ENCODE measurements at places on chromosomes 4 and X.

DNA sequence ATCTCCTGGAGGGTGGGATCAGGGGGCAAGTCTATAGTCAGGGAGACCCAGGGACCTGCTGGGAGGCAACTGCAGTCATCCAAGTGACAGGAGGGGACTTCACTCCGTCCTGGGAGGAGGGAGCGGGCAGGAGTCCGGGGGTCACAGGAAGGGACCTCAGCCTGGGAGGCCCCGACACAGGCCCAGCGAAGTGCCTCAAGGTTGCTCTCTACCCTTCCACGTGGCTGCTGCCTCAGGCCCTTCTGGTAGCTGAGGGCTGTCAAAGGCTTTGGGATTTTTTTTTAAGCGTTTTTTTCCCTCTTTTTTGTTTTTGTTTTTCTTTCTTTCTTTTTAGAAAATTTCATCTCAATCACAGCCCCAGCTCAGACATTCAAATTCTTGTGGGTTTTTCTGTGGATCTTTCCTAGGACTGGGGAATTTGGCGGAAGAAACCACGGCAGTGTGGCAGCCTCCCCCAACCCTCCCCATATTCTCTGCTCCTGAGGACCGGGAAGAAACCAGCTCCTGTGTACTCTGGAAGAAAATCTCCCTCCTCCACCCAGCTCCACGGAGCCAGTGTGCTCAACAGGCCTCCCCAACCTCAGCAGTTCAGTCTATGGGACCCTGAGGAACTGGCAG is 1.4 kb upstream of the HAUS7 start:
- DNase-seq = no peak

- DNase-seq = no peak
Measured at GRCh38 chrX:19912-20571, 261.1 kb upstream of the PLCXD1 start.

DNA sequence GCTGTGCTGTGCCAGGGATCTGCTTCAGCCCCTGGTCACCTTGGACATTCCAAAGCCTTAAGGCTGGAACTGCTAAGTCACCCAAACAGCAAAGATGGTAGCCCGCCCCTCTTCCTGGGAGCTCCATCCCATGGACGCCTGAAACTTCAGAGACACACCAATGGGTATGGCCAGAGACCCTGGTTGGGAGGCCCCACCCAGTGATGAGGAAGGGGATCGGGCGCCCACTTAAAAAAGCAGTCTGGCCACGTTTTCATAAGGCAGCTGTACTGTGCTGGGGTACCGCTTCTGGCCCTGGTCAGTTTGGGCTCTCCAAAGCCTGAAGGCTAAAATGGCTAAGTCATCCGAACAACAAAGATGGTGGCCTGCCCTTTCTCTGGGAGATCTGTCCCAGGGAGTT is 9.4 kb upstream of the TMSB15C start:
- DNase-seq = no peak

GRCh38 chr4:55549888-55550287 is 3.2 kb upstream of the CLOCK start:
- DNase-seq = no peak

DNA sequence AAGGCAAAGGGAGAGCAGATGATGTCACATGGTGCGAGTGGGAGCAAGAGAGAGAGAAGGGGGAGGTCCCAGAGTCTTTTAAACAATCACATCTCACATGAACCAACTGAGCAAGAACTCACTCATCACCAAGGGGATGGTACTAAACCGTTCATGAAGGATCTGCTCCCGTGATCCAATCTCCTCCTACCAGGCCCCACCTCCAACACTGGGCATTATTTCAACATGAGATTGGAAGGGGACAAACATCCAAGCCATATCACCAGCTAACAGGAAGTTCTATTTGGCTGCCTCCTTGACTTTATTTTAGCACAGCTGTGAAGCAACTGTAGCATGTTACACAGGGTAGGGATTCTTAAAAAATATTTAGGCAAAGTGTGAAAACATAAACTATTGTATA is 102.5 kb downstream of the DDIT4L start:
- DNase-seq = no peak

- DNase-seq = no peak
Measured at GRCh38 chr4:179762840-179763239, 2320.6 kb upstream of the AGA start.

DNA sequence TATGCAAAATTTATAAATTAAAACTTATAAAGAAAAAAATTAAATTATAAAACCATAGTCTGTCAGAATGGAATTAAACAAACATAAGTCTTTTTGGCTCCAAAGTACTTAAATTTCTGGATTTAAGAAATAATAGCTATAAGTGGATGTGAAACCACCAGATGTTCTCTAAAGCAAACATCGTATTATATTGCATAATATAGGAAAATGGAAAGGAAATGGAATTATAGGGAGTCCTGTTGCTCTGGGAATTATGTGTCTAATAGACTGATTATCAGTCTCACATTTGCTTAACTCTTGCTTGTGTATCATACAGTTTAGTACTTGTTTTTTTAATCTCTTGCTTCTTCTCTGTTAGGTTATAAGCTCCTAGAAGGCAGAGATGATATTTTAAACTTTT is 819.2 kb downstream of the RAPGEF2 start:
- no peak for DNase-seq

All from GDM1 (cell line).